Kidney glomerular epithelial cell (primary cell): ENCODE measurements at places on chromosomes 5 and 9.

- no peak for DNase-seq
Observed at GRCh38 chr9:136759001-136759400, 958 bp upstream of the LCN8 start.

DNA sequence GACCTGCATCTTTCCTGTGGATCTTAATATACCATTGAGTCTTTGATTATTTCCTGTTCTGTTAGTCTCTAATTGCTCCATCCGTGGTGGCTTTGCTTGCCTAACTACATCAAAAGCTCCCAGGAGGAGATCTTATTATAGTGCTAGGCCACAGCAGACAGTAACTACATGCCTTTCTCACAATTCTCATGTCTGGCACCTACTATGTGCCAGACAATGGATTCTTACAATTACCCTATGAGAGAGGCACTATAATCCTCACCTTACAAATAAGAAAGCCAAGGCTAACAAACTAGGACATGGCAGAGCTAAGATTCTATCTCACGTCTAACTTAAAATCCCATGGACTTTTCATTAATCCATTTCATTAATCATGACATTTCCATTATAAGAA lies 70.3 kb upstream of the TARS1 start:
- DNase-seq: no peak

- peak; percentile 11 for DNase-seq
Observed at GRCh38 chr9:92808726-92809451, 44.3 kb upstream of the BICD2 start.

GRCh38 chr5:33726422-33727165 lies 165.2 kb downstream of the ADAMTS12 start:
- no peak for DNase-seq

GRCh38 chr9:7788772-7789171 lies 10.8 kb downstream of the DMAC1 start:
- DNase-seq: no peak

DNA sequence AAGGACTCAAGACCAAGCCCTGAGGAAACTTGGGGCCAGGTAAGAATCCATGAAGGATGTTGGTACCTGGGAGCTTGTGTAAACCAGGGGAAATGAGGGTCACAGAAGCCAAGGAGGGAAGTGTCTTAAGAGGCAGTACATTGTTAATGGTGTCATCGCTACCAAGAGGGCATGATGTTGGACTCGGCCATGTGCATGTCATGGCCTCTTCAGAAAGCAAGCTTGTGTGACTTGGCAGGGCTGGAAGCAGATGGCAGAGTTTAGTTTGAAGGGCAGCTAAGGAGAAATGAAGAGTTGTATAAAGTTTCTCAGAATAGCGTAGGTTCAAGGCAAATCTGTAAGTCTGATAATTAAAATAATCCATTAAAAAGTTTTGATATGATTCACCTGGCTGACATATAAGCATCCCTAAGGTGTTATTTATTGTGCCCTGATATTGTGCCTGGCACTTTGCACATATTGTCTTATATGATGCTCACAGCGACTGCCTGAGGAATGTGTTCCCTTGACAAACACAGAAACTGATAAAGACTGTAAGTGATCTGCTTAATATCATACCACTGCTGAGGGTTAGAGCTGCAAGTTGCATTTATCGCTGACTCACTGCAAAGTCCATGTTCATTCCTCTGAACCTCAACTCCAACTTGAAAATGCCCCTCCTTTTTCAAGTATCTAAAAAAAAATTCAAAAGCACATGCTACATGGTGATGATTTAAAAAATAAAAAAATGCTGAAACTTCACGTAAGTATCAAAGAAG lies 81.3 kb upstream of the PTPN3 start:
- DNase-seq: no peak

DNA sequence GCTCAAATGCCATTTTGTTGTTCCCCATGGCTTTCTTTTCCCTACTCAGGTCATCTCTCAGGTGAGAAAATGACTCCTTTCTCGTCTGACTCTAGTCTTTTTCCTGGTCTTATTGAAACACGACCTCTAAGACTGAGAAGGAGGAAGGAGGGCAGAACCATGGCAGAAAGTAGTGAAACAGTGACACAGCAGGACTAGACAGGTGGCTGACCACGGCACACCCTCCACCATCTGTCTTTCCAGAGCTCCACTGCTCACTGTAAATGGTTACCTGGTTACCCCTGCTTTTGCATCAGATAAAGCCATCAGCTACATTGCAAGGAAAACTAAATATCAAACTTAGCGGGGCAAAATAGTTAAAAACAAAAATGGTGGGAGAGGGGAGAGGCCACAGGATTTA lies 30.9 kb downstream of the NR4A3 start:
- no peak for DNase-seq

GRCh38 chr9:124271660-124272059 lies 13.9 kb downstream of the NEK6 start:
- DNase-seq: no peak

DNA sequence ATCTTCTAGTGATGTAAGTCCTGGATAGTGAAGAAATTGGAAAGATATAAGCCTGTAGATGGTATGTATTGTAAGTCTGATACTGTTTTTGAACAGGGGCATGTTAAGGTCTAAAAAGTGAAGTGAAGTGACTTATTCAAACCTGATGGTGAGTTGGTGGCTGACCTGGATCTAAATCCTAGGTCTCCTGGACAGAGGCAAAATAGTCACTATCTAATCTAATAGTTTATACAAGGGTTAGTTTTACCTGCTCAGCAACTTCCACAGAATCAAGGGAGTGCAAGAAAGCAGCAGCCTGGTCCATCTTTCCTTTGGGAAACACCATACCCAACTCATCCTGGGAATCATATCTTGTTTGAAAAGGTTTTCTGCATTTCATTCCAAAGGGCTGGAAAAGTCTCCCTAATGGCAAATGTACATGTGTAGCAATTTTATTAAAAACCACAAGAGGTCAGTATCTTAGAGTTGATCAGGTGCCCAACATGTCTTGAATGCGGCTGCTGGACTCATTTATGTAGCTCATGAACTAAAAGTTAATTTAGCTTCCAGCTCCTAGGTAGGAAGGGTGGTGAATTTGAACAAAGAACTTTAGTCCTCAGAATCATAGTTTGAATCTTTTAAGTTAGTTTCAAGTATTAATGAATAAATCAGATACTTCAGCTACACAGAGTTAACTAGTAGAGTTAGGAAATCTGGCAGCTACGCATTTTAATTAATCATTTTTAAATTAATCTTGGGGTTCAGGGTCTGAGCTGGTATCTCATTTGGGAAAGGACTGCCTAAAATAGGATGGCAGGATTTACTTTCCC lies 26.0 kb downstream of the SKP2 start:
- peak; percentile 58 for DNase-seq

DNA sequence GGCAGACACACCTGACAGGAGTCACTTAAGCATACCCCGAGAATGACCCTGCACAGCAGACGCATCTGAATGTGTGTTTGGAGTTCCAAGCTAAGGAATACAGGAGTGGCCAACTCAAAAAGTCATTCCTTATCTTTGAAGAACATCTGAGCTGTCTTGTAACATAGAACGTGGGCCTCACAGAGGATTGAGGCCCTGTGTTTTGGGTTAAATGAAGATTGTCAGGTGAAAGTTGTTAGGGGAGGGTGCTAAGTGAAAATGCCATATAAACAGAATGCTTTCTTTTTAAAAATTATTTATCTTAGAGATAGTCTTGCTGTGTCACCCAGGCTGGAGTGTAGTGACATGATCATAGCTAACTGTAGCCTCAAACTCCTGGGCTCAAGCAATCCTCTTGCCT lies 100.9 kb downstream of the PIK3R1 start:
- DNase-seq: no peak

DNA sequence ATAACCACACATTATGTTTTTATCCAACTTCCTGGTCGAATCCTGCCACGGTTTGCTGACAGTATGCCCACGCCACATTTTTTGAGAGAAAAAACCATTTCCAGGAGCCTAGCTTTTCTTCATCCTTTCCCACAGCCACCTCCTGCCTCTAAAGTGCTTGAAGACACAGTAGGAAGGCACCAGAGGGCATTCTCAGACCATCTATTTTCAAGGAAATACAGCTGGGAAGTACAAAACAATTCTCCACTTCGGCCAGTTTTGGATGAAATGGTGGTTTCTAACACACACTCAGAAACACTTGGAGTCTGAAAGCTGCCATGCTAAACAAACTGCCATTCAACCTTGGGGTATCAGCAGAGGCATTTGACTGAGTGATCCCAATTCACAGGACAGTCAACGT lies 86.3 kb upstream of the RPS23 start:
- DNase-seq: peak; percentile 47

DNA sequence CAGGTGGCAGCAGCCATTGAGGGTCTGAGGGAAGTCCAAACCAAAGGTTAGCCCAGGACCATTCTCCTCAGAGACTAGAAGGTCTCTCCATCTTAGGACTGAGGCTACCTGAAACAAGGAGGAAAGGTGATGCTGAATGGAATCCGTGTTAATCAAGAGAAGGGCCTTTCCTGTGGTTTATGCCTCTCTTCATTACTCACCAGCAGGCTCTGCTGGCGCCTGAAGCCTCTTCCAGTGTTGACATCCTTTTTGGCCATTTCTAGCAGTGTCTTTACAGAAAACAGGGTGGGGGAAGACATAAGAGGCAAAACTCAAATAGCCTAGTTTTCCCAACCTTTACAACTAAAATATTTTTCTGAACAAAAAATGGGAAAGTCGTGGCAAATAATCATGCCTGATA lies 98.0 kb downstream of the ENC1 start:
- peak; percentile 26 for DNase-seq

DNA sequence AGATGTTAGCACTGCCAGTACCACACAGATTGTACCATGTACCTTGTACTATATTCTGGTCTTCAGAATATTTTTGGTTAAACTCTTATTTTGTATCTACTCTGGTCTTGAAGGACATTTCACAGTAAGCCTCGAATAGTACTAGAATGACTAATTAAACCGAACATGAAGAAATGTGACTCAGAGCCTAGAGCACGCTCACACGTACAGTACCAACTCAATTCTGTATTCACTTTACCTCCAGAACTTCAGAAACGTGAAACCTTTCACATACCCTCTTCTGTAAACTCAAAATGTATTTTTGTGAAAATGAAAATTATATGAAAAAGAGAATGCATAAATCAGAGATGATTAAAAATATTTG lies 112.8 kb downstream of the MVB12B start:
- peak; percentile 0 for DNase-seq

- no peak for DNase-seq
Observed at GRCh38 chr9:81653240-81653639, 36.1 kb downstream of the TLE1 start.

- DNase-seq: no peak
Observed at GRCh38 chr9:10686943-10687342, 74.1 kb upstream of the PTPRD start.

DNA sequence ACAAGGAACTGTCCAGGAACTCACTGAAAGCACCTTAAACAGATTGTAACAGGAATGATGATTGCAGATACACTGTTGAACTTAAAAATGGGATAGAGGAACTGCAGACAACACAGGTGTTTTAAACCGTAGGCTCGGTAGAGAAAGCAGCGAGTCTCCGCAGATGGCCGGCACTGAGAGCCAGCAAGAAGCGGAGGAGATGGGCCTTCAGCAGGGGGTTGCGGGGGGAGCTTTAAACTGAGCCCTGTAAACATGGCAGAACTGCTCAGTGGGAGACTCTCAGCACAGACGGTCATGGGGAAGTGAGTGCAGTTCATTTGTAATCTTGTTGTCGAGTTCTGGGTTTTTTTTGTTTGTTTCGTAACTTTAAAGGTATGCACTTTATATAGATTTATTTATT lies 155.1 kb upstream of the OTULINL start:
- DNase-seq: no peak

DNA sequence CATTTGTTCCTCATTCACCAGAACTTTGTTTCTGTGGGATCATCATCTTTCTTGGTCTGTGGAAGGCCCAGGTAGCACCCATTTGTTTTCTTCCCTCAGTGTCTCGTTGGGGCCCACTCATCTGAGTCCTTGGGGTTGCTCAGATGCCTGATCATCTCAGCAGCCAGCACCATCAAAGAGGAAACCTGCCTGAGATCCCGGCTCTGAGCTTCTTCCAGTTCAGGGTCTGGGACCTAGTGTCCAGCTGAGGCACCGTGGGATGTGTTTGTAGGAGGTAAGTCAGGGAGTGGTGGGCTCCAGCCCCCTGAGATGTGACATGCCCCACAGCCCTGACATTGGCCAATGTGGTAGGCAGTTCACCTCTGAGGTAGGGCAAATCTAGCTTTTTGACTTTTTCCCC lies 9.4 kb upstream of the CD180 start:
- DNase-seq: no peak

DNA sequence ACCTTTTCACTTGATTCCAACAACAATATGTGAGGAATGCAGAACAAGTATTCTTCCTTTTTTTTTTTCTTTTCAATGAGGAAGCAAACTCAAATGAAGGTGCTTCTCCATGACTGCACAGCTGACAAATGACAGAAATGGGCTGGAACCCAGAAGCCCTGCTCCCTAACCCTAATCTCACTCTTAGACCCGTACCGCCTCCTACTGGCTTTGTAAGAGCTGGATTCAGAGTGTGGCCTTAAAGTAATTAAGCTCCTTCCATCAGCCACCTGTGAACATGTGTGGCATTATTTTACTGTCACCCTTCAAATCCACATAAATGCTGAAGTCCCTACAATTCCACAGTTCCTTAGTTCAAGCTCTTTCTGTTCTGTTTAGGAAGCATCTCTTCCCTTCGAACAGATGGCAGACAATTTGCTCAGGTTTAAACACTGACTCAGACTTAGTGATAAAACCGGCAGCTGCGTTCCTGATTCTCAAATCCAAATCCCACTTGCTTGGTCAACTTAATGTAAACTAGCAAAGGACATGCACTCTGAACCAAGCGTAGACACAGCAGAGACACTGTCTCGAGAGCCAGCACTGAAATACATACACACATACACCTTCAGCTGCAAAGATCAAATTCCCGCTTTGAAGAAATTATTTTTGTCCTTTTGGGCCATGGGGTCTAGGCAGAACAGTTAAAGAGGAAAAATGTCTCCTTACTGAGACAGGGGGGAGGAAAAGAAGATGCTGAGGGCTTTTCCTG lies 316.7 kb upstream of the TLE4 start:
- peak; percentile 3 for DNase-seq

- DNase-seq: no peak
Observed at GRCh38 chr9:86670536-86670935, 276.8 kb downstream of the GAS1 start.

- peak; percentile 76 for DNase-seq
Observed at GRCh38 chr9:120935383-120935857, 8.8 kb upstream of the TRAF1 start.

- DNase-seq: no peak
Observed at GRCh38 chr5:177310757-177311391, 824 bp downstream of the MXD3 start.

DNA sequence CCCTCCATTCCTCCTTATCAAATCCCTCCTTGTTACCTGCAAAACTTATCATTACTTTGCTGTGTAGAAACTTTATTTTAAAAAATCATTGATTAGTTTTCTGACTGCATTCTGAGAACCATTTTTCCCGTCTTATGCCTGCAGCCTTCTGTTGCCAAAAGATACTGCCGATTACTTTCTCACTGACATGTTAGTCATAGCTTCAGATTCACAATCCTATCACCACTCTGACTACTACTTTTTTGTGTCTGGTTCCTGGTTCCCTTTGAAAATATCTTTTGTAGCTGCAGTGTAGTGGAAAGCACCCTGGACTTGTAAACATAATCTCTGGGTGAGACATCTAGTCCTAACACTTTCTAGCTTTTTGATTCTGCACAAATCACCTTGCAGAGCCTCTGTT lies 71.7 kb downstream of the NR2F1 start:
- no peak for DNase-seq

- DNase-seq: peak; percentile 6
Observed at GRCh38 chr5:78717674-78718584, 69.4 kb upstream of the LHFPL2 start.
